ENCODE measurements at places on chromosomes 13 and 19. TPM values are rescaled to one million over a fixed set of nuclear protein-coding genes. Genes with fewer than 3 reads are reported as not detected.

Gene KLHL1
- not detected for total RNA-seq

Gene CXCL17
- not detected for total RNA-seq

Gene B3GNT3
- total RNA-seq: not detected

Gene GRIN2D
- 0.25 TPM for total RNA-seq

Gene PRTN3
- not detected for total RNA-seq

Gene SLC25A41
- not detected for total RNA-seq

Gene ERICH4
- not detected for total RNA-seq

Gene LPAR2
- 0.87 TPM for total RNA-seq

Gene ASF1B
- 24.0 TPM for total RNA-seq

Gene ARID3A
- total RNA-seq: 15.5 TPM

Gene FGF9
- total RNA-seq: 0.12 TPM

Gene LAIR1
- total RNA-seq: not detected

Gene NLRP9
- not detected for total RNA-seq

Gene RFXAP
- 2.3 TPM for total RNA-seq

Gene NKPD1
- total RNA-seq: 0.44 TPM

Gene FBL
- total RNA-seq: 284 TPM

Data from uterine smooth muscle cell (primary cell).